ENCODE measurements at places on chromosomes 5 and 9.
A peak's percentile ranks its signal among the peaks of the same experiment; 100 is the strongest.

GRCh38 chr9:133050142-133050541, 11.6 kb upstream of the CEL start:
- DNase-seq: no peak

GRCh38 chr9:122307061-122307460, 42.4 kb downstream of the MRRF start:
- DNase-seq: no peak

DNA sequence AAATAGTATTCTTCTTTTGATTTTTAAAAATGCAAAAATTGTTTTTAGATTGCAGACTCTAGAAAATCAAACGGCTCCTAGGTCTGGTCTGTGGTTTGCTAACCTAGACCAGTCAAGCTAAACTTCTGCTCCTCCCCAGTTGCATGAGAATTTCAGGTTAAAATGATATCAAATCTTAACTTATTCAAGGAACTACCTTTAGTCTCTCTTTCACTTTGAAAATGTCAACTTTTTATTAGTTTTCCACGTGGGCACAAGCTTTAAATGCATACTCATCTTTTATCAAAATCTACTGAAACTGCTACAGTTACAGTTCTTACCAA, 8.8 kb downstream of the CAMK4 start:
- no peak for DNase-seq

GRCh38 chr9:96513622-96514021, 63.7 kb downstream of the HABP4 start:
- DNase-seq: no peak

DNA sequence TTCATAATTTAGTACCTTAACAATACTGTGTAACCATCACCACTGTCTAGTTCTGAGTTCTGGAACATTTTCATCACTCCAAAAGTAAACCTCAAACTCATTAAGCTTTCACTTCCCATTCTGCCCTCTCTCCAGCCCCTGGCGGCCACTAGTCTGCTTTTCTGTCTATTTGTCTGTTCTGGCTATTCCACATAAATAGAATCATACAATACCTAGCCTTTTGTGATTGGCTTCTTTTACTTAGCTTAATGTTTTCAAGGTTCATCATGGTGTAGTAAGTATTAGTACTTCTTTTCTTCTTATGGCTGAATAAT, 138.7 kb downstream of the RAPGEF6 start:
- DNase-seq: no peak

DNA sequence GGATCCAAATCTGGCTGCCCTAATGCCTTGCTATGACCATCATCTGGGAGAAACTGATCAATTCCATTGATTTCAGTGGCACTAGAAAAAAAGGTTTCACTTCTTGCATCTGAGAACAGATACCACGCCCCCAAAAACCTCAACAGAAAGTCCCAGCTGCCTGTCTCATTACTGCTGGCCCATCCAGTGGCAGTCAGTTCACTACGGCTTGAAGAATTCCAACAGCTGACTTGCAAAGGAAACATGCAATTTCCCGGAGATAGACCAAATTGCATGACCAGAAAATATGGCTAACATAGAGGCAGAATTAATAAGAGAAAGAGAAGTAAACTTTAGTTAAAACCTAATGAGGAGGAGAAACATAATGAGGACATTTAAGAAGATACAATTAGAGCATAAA, 48.6 kb downstream of the UGCG start:
- peak; percentile 75 for DNase-seq

DNA sequence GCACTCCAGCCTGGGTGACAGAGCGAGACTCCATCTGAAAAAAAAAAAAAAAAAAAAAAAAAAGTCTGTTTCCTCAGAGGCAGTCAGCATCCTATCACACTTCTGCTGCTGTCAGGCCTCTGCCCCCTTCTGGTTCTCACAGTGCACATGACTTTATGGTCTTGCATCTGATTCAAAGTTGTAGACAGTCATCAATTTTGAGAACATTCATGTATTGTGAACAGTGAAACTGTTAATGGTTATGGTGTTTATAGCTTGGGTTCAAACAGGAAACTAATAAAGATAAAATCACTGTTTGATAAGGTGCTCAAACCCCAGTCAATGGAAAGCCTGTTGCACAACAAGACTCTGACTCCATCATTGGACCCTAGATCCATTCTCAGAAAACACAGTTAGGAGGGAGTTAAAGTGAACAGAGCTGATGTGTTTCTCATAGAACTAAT, 61.4 kb downstream of the FOXD1 start:
- peak; percentile 45 for DNase-seq

DNA sequence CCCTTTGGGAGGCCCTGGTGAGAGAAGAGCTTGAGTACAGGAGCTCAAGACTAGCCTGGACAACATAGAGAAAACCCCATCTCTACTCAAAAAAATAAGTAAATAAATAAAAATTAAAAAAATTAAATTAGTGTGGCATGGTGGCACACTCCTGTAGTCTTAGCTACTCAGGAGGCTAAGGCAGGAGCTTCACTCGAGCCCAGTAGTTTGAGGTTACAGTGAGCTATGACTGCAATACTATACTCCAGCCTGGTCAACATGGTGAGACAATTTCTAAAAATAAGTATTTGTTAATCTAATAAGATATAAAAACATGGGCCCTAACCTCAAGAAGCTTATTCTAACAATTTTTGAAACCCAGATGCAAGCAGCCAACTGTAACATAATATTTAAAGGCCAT, 7.6 kb downstream of the RNF38 start:
- no peak for DNase-seq

DNA sequence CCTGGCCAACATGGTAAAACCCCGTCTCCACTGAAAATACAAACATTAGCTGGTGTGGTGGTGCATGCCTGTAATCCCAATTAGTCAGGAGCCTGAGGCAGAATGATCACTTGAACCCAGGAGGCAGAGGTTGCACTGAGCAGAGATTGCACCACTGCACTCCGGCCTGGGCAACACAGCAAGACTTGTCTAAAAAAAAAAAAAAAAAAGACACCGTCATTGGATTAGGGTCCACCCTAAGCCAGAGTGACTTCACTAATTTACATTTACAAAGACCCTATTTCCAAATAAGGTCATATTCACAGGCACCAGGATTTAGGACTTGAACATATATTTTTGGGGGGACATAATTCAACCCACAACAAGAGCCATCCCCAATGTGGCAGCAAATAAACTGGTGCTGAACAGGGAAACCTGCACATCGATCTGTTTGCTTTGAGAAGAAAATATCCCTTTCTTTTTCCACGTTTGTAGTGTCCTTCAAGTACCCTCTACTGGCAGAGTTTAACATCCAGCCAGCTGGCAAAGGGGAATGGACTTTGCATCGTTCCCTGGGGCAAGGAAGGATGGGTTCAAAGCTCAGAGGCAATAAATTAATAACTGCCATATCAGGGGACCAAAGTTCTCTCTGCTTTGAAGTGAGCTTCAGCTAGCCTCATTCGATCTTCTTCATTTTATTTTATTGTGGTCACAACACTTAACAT, 3.7 kb upstream of the DNAJC25 start:
- no peak for DNase-seq

DNA sequence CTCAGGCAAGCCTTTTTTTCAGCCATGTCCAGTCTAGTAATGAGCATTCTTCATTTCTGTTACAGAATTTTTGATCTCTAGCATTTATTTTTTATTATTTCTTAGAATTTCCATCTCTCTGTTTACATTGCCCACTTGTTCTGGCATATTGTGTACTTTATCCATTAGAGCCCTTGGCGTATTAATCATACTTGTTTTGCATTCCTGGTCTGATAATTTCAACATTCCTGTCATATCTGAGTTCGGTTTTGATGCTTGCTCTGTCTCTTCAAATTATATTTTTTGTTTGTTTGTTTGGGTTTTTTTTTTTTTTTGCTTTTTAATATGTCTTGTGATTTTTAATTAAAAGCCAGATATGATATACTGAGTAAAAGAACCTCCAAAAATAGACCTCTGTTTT, 23.0 kb upstream of the JAK2 start:
- no peak for DNase-seq

- DNase-seq: peak; percentile 28
Observed at GRCh38 chr9:116687754-116688135, 640 bp downstream of the TRIM32 start.

GRCh38 chr9:128787659-128788058, 606 bp downstream of the TBC1D13 start:
- DNase-seq: peak; percentile 19

DNA sequence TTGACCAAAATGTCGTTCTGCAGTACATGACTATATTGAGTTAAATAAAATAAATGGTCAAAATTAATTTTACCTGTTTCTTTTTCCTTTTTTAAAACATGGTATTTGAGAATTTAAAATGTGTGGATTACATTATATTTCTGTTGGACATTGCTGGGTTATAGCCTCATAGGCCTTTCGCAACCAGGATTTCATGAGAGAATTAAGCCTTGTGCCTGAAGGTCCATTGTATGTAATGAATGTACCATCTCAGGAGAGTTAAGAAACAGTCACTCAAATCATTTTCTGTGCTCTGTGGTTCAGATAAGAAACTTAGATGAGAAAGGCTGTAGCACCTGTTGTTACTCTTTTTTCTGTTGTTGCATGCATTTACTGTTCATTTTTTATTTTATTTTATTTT, 103.5 kb downstream of the ANGPTL2 start:
- DNase-seq: no peak

DNA sequence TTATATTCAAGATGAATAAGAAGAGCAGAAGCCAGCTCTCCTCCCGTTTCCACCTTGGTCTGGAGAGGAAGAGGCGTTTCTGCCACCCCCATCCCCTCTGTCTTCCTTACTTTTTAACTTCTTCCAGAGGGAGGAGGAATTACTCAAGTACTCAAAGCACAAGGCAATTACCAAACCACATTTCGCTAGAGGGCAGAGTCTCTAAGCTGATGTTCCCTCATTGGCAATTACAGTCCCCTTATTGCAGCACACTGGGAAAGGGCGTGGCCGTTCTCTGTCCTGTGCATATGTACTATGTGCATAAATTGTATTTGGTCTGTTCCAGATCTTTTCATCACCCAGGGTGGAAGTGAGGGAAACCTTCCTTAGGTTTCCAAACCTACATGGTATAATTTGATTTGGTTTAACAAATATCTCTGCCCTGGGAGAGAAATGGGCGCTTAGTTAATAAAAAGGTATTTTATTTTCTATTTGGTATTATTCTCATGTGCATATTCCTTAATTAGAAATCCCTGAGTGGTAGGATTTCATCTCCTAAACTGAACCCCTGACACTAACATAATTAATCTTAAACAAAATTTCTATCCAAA, 29.8 kb upstream of the ALDOB start:
- peak; percentile 84 for DNase-seq

- no peak for DNase-seq
Observed at GRCh38 chr9:133529457-133529856, 4.7 kb upstream of the MYMK start.

GRCh38 chr5:171700318-171700912, 85.2 kb upstream of the SMIM23 start:
- DNase-seq: no peak

DNA sequence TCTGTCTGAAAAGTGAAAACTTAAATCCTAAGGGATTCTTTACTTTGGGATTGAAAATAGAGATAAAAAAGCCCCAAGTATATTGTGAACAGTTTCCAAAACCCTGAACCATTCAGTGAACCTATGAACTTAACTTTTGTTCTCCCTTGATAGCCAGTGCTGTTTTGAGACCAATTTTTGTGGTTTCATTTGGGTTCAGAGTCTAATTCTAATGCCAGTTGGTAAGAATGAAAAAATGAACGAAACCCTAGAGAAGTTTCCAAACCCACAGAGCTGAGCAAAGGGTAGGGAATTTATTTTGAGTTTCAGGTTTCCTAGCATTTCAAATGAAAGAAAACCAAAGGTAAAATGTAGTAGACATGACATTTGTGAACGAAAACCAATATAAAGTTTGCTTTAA, 1366.8 kb downstream of the EFNA5 start:
- DNase-seq: no peak

DNA sequence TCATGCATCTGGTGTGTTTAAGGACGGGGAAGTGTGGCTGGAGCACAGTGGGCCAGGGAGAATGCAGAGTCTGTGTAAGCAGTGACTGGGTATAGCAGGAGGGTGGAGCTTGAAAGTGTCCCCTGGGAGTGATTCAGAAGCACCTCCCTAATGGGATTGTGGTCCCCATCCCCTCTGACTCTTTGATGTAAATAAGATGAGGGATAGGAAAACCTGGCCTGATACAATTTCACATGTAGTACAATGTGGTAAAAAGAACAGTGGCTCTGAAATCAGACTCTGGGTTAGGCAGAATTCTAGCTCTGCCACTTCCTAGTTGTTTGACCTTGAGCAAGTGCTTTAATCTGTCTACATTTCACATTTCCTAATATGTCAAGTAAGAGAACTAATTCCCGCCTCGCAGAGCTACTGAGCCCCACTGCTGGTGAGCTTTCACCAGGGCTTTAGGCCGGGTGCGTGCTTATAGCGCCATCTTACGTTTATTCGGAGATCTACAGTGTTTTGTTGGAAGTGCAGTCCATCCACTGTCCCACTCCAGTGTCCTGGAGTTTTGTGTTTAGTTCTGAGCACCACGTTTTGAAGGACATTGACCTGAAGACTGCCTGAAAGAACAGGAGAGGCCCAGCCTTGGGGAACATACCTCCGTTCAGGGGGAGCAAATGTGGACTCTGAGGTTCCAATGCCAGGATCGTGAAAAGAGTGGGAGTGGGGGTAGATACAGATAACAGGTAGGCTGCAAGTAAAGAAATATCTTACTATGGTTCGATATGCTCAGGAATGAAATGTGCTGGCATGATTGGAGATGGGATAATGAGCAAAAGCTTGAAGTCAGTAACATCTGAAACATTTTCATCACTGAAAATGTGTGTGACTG, 51.2 kb upstream of the TESK1 start:
- DNase-seq: peak; percentile 87

Measured in ELR (cell line).